ENCODE measurements at places on chromosomes 3 and 15. TPM values are rescaled to one million over a fixed set of nuclear protein-coding genes. Genes with fewer than 3 reads are reported as not detected.

- DNase-seq: no peak
Observed at GRCh38 chr15:29689287-29689986, 132.8 kb downstream of the TJP1 start.

- no peak for DNase-seq
Observed at GRCh38 chr15:91789136-91789535, 64.4 kb upstream of the SLCO3A1 start.

DNA sequence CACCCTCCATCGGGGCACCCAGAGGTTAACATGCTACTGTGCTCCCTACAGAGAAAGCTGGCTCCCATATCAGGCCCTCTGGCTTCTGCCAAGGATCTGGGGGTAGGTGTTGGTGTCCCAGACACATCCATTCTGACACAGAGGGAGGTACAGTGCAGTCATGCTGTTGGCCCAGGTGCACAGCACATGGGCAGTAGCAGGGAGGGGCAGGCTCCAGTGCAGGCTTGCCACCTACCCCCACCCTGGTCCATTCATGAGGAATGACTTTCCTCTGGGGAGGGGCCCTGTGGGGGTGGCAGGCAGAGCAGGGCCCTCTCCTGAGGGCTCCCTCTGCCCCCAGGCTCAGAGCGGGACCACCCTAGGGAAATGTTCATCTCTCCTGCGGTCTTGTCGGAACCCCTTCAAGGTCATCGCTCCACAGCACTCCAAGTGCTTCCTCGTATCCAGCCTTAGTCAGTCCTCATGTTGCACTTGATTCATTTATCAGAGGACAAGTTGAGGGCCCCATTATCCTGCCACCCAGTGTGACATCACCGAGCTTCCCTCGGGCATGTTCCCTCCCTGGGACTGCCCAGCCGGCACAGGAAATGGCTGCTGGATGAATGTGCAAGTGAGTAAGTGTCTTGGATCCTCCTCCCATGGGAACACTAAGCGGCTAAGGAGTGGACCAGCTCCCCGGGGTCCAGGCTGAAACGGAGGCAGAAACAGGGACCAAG, 10.0 kb downstream of the DUSP7 start:
- peak; percentile 95 for DNase-seq

- no peak for DNase-seq
Observed at GRCh38 chr15:82549199-82549665, 9.0 kb upstream of the RPS17 start.

GRCh38 chr3:36244728-36245127, 135.6 kb upstream of the STAC start:
- no peak for DNase-seq

- no peak for DNase-seq
Observed at GRCh38 chr3:178019645-178020044, 516.6 kb upstream of the KCNMB2 start.

- peak; percentile 52 for DNase-seq
Observed at GRCh38 chr3:64225695-64226499, 631 bp upstream of the PRICKLE2 start.

DNA sequence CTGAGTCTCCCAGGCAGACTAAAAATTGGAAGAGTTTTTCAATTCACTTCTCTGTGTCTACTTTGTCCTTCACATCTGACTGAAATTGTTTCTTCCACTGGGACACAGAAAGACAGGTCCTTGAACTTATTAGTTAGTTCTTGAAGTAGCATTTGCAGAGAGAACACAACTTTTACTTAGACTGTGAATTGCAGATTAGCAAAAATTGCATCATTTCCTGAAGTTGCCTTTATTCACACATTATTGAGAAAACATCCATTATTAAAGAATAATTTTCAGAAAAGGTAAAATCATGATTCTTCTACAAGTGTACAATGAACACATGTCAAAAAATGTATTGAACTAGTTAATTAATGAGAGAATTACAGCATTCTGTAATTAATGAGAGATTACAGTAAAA, 1.4 kb upstream of the COMMD2 start:
- DNase-seq: no peak

DNA sequence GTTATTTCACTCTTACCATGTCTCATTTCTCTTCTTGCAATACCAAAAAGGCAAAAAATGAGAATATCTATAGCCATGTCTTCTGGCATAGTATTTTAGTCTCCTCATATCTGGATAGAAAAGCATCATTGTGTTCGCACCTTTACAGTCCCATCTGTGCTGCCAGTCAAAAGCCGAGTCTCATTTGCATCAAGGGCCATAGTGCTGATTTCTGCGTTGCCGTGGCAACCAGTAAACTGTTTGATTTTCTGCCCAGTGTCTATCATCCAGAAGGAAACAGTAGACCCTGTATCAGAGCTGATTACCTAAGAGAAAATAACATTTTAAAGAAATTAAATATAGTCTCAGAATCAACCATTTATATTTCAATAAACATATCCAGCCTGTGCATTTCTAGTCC, 86.1 kb upstream of the SERPINI2 start:
- no peak for DNase-seq

GRCh38 chr15:94259121-94259751, 27.9 kb downstream of the MCTP2 start:
- no peak for DNase-seq

- peak; percentile 31 for DNase-seq
Observed at GRCh38 chr3:155948476-155948875, 78.0 kb downstream of the GMPS start.

DNA sequence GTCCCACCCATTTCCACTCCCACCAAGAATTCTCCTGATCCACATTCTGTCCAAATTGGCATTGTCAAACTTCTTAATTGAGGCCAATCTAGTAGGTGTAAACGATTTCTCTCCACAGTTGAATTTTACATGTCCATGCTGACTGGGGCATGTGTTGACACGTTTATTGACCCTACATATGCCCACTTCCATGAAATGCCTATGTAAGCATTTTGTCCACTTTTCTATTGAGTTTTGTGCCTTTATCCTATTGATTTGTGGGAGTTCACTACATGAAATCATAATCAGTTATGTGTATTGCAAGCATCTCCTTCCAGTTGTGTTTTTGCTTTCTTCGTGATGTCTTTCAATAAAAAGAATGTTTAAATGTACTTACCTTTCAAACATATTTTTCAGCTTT, 141.7 kb upstream of the NSMCE3 start:
- no peak for DNase-seq

- peak; percentile 21 for DNase-seq
Observed at GRCh38 chr3:122969585-122970469, 57.7 kb downstream of the SEMA5B start.

DNA sequence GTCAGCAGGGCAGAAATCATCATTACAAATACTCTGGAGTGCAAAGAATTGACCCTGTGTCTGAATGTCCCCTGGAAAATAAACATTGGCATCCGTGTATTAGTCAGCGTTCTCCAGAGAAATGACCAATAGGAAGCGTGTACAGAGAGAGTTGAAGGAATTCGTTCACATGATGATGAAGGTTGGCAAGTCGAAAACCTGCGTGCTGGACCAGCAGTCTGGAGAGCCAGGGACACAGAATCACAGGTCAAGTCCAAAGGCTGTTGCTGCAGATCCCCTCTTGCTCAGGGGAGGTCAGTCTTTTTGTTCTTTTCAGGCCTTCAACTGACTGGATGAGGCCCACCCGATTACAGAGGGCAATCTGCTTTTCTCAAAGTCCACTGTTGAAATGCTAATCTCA, 16.6 kb downstream of the GP9 start:
- no peak for DNase-seq

DNA sequence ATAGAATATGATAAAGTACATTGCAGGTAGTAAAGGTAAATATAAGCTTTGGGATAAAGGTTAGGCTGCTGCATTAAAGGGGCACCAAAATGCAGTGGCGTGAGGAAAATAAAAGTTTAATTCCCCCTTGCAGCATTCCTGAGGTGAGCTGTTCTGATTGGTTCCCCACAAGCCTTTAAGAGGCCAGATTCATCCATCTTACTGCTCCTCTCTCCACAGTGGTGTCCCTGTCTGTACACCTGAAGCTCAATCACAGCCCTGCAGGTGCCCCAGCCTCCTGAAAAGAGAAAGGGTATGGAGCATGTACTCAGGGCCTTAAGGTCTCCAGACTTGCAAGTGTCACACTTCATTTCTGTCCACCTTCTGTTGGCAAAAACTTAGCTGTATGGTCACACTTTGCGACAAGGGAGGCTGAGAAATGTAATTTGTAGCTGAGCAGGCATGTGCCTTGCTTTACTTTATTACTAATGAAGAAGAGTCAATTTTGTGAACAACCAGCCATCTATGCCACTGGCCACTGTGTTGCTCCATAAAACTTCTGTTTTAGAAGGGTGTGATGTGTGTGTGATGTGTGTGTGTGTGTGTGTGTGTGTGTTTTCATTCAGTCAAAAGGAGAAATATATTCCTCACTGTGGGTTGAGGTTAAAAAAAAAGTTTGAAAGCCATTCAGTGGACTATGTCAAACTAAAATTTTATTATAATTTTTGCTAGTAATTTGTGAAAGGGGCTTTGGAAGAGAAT, 12.8 kb downstream of the LACTB start:
- DNase-seq: no peak

DNA sequence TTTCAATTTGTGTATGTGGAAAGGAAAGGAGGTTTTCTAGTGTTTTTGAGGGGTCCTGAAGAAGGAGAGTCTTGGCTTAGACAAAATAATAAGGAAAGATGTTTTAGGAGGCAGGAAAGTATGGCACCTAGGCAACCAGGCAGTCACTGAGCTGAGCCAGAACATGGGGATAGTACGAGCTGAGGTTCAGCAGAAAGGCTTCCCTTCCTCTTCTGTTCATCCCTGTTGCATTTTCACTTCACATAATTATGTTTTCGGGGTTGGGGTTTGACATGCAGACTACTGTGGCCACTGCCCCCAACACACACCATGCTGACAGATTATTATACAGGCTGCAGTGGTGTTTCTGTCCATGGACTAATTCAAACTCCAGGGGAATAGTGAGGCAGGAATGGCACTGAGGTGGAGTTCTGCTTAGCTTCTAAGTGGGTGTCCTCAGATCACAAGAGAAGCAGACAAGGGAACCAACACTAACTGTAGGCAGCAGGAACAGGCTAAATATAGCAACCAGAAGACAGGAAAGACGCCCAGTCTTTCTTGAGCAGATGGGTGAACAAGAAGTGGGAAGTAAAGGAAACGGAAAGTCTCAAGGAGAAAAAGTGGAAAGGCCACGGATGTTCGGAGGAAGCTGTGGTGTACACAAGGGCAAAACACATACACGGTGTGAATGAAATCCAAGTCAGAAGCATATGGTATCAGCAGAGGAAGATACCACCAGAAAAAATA, 305.8 kb downstream of the PLCL2 start:
- no peak for DNase-seq

GRCh38 chr3:104244680-104245220, 1122.0 kb upstream of the ALCAM start:
- no peak for DNase-seq

The LXN gene
- total RNA-seq: 50.9 TPM

The FBXL2 gene
- total RNA-seq: 16.8 TPM

The IL12A gene
- total RNA-seq: 0.64 TPM

The MCF2L2 gene
- total RNA-seq: 0.64 TPM

The TNFSF10 gene
- 0.43 TPM for total RNA-seq

The TSC22D2 gene
- 16.4 TPM for total RNA-seq

The ARPIN gene
- total RNA-seq: 16.1 TPM

The GRIP2 gene
- 0.64 TPM for total RNA-seq

The HRG gene
- not detected for total RNA-seq

The ZNF860 gene
- total RNA-seq: 0.86 TPM

The ADIPOQ gene
- total RNA-seq: not detected

Measured in fibroblast of villous mesenchyme (primary cell).